D721Med (cell line): ENCODE measurements at places on chromosomes 3 and 15.

GRCh38 chr3:115932807-115933206 is 309.5 kb downstream of the GAP43 start:
- DNase-seq = no peak

DNA sequence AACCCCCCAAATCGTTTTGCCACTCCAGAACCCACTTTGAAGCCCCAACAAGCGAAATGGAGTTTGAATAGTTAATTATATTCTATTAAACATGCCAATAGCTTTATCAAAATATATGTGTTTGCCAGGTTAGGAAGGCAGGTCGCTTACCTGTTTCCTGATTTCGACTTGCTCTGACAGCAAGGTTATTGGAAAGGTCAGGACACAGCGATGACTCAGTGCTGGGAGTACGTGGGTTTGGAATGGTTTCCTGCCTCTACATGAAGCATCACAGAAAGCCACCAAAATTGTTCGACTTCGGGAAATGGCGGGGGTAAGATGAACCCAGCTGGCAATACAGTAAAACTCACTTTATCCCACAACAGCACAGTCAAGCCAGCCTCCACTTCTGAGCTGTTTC is 135.6 kb upstream of the ABI3BP start:
- DNase-seq = no peak

GRCh38 chr3:121362035-121362734 is 183.6 kb downstream of the POLQ start:
- no peak for DNase-seq

DNA sequence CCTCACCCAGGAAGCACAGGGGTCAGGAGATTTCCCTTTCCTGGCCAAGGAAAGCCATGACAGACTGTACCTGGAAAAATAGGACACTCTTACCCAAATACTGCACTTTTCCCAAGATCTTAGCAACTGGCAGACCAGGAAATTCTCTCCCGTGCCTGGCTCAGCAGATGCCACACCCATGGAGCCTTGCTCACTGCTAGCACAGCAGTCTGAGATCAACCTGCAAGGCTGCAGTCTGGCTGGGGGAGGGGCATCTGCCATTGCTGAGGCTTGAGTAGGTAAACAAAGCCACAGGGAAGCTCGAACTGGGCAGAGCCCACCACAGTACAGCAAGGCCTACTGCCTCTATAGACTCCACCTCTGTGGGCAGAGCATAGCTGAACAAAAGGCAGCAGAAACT is 567.3 kb upstream of the LMCD1 start:
- no peak for DNase-seq

DNA sequence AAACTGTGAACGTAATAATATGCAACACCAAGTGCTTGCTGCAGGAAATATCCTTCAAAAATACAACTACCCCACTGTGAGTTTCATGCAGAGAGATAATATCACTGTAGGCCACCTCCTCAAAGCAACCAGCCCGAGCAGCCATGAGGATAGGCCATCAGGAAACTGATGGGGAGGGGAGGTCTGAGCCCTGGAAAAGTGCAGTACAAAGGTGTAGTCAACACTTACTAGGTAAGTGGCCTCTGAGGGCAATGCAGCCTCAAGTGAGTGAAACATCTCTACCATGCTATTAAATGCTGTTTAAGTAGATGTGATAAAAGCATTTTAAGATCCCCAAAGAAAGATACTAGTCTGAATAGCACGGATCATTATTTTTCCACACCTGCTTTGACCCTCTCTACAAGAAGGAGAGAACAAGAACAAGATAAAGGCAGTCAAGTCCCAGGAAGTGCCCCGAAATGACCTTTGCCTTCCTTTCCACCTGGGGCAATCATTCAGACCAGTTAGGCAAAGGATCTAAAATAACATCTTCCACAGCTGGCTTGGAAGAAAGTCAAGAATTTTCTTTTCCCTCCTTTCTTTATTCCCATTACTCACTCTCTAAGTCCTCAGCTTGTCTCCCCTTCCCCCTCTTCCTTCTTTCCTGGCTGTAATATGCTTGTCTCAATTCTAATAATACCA is 62.8 kb downstream of the FMN1 start:
- no peak for DNase-seq

DNA sequence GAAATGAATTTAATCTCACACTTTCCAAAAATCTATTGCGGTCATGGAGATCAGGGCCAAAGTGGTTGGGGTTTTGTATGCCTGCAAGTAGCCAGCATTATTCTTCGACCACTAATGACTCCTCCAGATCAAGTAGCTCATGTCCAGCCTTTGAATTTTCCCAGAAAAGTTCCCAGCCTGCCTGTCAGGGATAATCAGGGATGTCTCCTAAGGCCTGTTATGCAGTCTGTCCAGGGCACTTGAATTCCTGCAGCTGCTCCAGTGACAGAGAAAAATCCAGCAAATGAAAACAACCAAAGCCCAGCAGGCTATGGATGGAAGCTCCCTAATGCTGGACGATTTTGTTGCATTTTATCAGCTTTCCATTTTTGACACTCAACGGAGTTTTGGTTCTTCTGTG is 215.4 kb downstream of the ADAMTSL3 start:
- DNase-seq = no peak

DNA sequence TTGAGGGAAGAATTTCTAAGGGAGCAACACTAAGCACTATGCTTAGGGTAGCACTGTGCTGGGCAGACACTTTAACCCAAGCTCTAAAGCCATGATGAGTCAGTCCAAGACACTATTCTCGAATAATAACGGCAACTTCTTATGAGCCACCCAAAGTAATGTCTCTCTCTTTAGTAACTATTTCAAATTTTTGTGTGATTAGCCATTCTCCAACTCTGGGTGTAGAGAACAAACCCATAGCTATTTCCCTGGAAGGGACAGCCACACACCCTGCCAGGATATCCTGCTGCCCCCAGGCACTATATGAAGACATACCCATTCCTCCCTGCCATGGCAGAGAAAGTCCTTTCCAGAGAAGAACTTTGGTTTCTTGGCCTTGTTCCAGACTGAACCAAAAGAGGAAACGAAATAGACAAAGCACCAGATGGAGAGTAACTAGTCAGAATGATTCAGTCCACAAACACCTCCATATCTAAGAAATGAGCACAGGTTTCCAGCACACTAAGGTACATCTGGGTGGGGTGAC is 384.9 kb upstream of the THBS1 start:
- no peak for DNase-seq

DNA sequence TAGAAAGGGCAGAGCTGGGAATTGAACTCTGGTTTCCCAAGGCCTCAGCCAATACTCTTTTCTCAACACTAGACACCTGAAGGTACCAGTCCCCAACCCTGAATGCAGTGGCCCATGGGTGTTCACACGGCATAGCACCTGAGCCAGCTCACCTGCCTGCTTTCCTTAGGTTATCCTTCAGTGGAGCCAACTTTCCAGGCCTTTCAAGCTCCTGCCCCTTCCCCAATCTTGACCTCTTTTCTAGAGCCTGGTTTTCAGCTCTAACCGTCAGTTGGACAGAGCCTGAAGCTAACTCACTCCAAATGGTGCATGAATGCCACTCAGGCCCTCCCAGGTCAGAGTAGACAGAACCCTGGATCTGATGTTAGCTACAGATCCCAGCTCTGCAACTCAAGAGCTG is 66.1 kb upstream of the ITGA11 start:
- no peak for DNase-seq

DNA sequence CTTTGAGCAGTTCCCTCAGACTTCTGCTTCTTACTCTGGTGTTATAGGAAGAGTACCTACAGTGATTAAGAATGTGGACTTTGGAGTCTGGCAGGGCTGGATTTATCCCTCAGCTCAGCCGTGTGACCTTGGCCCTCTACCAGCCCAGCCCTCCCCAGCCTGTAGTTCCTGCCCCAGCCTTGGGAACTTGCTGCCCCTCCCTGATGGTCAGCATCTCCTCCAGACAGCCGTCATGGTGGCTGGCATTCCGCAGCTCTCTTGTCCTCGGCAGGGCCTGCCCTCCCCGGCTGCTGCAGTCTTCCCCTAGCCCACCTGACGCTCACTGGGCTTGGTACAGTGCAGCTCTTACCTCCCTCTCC is 21.9 kb upstream of the CPNE9 start:
- DNase-seq = no peak

GRCh38 chr3:15579051-15579450 is 22.3 kb downstream of the HACL1 start:
- no peak for DNase-seq

DNA sequence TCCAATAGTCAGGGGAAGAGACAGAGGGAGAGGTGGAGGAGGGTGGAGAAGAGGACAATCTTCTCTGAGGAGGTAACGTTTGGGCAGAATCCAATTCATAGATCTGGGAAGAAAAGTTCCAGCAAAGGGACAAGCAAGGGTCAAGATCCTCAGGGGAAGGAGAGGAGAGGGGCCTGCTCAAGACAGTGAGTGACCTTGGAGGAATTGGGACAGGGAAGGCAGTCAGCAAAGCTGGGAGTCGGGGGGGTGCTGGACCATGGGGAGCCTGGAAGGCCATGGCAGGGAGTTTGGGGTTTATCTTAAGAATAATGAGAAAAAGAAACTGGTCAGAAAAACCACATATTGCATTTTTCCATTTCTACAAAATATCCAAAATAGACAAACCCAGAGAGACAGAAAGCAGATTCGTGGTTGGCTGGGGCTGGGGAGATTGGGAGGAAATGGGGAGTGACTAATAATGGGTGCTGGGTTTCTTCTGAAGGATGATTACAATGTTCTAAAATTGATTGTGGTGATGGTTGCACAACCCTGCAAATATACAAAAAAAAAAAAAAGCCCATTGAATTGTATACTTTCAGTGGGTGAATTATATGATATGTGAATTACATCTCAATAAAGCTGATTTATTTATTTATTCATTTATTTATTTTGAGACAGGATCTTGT is 19.6 kb upstream of the SRP14 start:
- no peak for DNase-seq

DNA sequence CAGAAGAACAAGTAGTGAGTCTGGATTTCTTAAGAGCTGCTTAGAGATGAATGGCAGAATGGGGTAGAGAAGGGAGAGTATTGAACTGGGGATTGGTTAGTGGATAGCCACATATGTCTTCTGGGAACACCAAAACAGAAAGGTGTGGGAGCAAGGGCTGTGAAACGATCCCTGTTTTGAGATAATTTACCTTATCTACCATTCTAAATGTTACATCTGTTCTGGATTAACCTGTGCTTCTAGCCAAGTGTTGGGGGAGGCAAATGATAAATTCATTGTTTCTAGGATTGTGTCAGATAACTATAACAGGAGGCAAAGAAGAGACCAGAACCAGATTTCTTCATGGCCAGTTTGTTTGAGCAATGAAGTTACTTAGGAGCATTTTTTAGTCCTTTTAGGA is 8.4 kb downstream of the NR1D2 start:
- DNase-seq = no peak

DNA sequence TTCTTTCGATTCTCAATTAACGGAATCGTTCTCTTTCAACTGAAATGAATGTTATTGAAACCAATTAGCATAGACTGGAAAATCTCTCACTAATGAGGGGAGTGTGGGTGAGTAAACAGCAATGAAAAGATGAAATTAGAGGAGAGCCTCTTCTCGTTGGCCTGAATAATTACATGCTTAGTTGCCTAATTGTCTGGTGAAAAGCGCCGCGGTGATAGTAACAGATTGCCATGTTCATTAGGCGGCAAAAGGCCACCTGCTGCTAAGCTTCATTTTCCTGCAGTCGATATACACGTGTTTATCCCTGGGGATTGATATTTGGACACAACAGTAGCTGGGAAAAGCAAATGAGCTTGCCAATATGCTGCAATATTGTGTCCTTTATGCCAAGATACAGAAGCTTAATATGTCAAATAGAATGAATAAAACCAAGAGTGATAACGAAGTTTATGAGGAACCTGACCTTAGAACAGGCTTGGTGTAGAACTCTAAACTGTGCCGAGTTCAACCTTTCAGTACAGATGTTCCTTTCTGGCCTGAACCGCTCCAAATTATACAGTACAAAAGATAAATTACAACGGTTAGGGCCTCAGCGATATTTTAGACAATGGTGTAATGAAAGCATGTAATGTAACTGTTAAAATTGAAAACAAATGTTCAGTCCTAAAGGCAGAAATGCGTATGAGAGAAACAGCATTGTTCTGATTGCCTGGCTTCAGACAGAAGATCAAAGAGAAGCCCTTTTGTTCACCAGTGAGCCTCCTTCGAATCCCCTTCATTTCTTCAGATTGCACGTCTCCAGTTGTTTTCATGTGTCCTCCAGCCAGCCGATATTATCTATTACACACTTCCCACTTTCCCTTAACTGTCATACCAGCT is 185.2 kb downstream of the SHOX2 start:
- peak; percentile 16 for DNase-seq

DNA sequence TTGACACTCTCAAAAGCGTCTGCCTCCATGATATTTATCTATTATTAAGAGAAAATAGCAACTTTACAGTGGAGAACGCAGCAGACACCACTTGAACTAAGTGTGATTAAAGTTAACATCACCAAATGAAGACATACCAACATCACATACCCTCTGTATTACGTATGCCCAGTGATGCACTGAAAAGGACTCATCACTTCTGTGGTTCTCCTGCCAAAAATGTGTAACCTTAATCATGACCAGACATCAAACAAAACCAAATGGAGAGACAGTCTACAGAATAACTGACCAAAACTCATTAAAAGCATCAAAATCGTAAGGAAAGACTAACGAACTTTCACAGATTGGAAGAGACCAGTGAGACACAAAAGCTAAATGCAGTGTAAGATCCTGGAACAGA is 103.2 kb downstream of the PPP2R3A start:
- DNase-seq = no peak

DNA sequence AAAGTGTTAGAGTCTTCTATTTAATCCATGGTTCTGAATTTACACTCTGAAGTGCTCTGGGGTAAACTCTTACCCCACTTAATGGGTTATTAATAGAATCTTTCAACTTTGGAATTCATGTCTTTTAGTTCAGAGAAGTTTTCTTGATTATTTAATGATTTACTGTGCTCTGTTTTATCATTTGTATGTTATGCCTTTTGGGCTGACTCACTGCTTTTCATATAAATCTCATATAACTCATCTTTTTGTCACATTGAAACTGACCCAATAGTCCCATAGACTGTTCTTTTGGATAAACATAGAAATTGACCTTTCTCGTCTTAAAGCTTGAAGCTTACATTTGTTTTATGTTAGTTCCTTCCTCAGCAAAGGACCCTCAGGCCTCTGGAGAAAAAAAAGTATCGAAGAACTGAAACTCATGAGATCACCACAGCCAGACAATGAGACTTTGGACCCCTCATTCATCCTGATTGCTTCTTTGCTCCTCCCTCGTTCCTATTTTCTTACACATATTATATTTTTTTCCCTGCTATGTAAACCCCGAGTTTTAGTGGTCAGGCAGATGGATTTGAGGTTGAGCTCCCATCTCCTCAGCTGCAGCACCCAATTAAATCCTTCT is 229.1 kb upstream of the CBLB start:
- DNase-seq = no peak
